Common myeloid progenitor, CD34-positive (primary cell): ENCODE measurements at places on chromosomes 1 and 21.

GRCh38 chr1:232422898-232423297 is 207.0 kb downstream of the SIPA1L2 start:
- no peak overlapping the region for H3K4me3 ChIP-seq
- no peak for DNase-seq
- H3K27ac ChIP-seq = no peak overlapping the region

- no peaks in the 10 kb centered on the region for H3K4me1 ChIP-seq
- H3K4me3 ChIP-seq = no peak overlapping the region
- no peak overlapping the region for H3K27ac ChIP-seq
- DNase-seq = no peak
Observed at GRCh38 chr1:50701706-50702317, 258.3 kb downstream of the FAF1 start.

GRCh38 chr1:214566158-214567104 is 15.0 kb upstream of the PTPN14 start:
- H3K27ac ChIP-seq = no peak overlapping the region
- no peaks in the 10 kb centered on the region for H3K4me1 ChIP-seq
- H3K36me3 ChIP-seq = no peaks in the 10 kb centered on the region
- no peak for DNase-seq

GRCh38 chr1:31479811-31480210 is 66.8 kb downstream of the SERINC2 start:
- no peaks in the 10 kb centered on the region for H3K27me3 ChIP-seq
- H3K4me3 ChIP-seq = no peak overlapping the region
- H3K36me3 ChIP-seq = no peaks in the 10 kb centered on the region
- no peak overlapping the region for H3K27ac ChIP-seq
- DNase-seq = no peak
